ENCODE measurements at places on chromosomes 16 and 17.
A peak's percentile ranks its signal among the peaks of the same experiment; 100 is the strongest.

- DNase-seq, result no peak
Observed at GRCh38 chr16:24203675-24204074, 52.5 kb upstream of the CACNG3 start.

DNA sequence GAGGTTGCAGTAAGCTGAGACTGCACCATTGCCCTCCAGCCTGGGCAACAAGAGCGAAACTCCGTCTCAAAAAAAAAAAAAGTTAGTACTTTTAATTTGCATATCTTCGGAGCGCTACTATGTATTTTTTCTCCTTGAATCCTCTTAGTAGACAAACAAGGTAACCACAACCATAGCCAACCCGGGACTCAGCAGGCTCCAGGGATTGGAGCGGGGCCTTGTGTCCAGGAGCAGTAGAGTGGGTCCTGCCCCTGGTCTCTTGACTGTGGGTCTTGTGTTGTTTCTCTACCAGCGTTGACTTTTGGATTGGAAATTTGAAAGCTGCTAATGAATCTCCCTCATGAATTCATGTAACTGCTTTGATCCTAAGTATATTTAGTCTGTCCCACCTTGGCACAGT is 32.3 kb downstream of the PRMT7 start:
- DNase-seq, result no peak

GRCh38 chr17:44408786-44409185 is 19.3 kb upstream of the ITGA2B start:
- no peak for DNase-seq

DNA sequence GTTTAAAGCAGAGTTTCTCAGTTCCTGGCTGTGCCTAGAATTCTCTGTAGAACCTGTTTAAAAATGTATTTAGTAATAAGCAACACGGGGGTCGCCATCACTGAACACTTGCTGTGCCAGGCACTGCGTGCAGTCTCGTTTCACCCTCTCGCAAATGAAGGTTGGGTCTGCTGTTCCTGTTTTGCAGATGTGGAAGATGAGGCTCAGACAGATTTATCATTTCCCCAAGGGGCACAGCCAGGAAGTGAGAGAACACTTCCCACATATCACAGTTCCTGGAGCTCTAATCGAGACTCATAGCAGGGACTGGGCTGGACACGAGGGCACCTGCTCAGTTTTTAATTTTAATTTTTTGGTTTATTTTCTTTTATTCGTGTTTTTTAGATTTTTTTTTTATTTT is 122.7 kb downstream of the ABCC6 start:
- DNase-seq, result no peak

DNA sequence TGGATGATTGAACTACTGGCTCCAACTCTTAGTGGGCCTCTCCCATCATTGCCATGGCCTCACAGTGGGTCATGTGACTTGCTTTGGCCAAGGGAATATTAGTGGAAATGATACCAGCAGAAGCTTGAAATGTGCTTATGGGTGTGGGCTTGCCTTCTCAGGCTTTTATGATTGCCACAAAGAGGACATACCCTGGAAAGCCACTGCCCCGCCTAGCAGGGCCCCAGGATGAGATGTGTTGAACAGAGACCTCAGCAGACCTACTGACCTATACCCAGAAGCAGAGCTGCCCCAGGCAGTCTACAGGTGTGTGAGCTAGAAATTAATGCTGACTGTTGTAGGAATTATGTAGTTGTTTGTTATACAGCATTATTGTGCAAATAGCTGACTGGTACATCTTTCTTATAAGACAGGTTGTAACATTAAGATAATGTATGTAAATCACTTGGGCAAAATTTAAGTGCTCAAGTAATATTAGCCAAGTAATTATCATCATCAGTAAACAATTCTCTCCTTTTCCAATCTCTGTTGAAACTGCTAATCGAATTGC is 67.8 kb upstream of the CDH5 start:
- no peak for DNase-seq

- DNase-seq, result no peak
Observed at GRCh38 chr17:36890398-36891168, 46.7 kb upstream of the LHX1 start.

DNA sequence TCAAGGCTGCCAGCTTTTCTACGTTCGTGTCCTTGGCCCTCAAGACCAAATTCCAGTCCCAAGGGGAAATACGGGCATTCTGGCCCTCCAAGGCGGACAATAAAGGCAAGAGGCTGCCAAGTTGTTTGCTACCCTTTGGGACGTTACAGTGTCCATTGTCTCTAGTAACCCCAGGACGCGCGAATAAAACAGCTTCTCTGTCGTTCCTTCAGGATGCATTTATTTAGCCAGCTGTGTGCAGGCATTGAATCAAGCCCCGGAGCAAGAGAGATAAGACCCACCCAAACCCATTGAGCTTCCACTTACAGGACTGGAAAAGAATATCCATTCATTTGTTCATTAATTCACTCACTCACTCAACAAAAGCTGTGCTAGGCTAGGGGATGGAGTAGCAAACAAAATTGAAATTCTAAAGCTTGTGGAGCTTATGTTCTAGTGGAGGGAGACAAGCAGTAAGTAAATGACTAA is 656 bp downstream of the MRPL58 start:
- no peak for DNase-seq

DNA sequence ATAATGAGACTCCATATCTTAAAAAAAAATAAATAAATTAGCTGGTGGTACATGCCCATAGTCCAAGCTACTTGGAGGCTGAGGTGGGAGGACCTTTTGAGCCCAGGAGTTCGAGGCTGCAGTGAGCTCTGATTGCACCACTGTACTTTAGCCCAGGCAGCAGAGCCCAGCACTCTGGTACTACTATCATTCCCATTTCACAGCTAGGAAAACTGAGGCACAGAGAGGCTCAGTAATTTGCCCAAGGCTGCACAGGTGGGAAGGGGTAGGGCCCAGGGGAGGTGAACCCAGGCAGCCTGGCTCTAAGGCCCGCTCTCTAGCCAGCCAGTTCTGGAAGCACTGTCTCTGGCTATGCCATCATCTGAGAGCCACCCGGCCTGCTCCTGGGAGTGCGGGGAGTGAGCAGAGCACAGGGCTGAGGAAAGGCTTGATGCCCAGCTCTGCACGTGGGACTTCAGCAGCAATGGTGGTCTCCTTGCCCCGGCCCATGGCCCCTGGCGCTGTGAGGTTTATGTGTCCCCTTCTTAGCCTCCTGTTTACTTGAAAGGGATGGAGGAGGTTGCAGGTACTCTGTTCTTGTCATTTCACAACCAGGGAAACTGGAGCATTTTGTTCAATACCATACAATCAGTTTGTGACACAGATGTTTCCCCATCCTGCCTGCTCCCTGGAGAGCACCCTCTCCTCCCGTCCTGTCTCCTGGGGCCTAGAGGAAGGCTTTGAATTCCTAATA is 222.3 kb downstream of the KATNIP start:
- DNase-seq, result no peak

DNA sequence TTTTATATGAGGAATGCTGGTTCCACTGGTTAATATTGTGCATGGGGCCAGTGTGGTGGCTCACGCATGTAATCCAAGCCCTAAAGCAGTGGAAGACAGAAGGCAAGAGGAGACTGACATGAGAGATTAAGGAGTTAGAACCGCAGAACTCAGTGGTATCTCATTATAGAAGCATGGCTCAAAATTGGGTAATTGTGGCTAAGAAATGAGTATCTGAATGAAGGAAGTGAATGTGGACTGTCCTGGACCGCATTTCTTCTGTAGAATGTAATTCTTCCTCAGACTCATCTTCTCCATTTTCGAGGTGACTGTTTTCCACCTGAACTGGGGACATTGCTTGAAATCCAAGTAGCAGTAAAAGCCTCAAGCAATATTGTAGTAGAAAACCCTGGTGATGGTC is 42.6 kb upstream of the CDR2 start:
- DNase-seq, result no peak

- no peak for DNase-seq
Observed at GRCh38 chr17:65123757-65124675, 13.2 kb upstream of the RGS9 start.

DNA sequence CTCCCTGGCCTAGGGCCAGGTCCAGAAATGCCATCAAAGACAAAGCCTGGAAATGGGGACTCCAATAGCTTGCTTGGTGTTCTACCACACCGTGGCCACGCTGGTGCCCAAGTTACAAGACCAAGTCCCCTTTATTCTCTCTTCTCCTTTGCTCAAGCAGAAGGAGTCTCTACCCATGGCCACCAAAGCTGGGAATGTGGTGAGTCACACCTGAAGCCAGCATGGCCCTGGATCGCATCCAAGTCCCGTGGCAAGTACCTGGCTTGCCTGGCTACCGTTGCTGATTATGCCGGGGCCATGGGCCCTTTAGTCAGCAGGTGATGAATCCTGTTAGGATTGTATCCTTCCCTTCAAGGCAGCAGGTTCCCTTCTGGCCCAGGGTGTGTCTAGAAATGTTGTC is 260.0 kb downstream of the HAPSTR1 start:
- DNase-seq, result no peak

GRCh38 chr17:50681263-50682200 is 26.2 kb downstream of the ANKRD40 start:
- DNase-seq, result peak; percentile 91

DNA sequence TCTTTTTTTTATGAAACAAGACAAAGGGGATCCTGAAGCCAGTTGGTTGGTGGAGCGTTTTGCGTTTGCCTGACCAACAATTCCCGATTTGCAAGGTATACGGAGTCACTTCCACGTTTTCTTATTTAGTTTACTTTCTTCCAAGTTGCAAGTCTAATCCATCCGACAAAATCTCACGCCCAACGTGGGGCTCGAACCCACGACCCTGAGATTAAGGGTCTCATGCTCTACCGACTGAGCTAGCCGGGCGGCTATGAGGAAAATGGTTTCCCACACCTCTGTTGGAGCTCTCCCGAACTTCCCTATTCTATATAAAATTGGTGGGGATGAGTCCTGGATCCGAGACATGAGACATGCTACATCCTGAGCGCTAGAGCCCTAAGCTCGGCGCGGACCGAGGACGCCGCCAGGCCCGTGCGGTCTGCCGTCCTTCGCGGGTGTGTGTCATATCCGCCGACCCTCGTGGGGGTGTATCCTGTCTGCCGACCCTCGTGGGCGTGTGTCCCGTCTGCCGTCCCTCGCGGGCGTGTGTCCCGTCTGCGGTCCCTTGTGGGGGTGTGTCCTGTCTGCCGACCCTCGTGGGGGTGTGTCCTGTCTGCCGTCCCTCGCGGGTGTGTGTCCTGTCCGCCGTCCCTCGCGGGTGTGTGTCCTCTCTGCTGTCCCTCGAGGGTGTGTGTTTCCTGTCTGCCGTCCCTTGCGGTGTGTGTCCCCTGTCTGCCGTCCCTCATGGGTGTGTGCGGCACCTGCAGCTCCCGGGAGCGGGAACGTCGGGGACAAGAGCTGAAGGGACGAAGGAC is 22.6 kb downstream of the ZNF213 start:
- DNase-seq, result no peak

DNA sequence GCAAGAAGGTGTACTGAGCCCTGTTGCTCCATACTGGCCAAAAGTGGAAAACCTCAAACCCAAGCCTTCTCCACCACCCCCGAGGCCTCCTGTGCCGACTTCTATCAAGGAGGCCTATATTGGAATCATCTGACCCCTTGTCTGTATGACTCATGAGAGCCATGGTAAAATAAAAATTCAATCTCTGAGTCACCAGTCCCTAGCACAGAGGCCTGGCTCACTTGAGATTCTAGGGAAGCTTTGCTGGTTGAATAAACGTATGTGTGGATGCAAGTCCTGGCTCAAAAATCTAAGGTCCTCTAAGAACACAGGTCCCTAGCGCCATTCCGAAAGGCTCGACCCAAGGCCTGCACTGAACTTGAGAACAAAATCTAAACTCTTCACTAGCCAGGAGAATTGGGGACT is 15.0 kb downstream of the NSMCE1 start:
- DNase-seq, result peak; percentile 68

GRCh38 chr17:7846765-7847661 is 7.9 kb upstream of the TMEM88 start:
- DNase-seq, result no peak

DNA sequence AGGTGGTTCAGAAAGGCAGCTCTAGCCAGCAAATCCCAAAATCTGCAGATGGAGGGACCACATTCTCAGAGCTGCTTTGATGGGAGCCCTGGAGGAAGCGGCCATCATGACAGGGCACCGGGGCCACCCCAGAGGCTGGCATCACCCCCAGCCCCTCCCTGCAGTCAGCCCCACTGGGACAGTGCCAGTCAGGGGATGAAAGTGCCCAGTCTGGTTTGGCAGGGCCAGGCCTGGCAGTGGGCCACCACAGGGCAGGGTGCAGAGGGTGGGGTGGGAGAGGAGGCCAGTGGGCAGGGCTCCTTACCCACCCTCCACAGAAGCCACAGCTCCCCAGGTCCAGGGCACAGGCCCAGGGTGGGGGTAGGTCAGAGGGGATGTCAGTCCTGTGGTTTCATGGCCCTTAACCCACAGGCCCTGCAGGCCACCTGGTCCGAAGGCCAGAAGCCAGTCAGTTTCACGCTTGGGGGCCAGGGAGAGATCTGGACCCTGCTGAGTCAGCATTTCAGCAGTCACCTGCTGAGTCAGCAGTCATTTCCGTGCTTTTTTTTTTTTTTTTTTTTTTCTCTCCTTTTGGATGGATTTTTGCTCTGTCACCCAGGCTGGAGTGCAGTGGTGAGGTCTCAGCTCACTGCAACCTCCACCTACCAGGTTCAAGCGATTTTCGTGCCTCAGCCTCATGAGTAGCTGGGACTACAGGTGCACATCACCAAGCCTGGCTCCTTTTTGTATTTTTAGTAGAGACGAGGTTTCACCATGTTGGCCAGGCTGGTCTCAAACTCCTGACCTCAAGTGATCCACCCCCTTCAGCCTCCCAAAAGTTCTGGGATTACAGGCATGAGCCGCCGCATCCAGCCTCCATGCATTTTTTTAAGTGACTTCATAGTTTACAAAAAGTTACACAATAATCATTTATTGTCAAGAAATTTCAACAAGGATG is 10.4 kb downstream of the SLC25A10 start:
- no peak for DNase-seq

- DNase-seq, result no peak
Observed at GRCh38 chr17:33199571-33200510, 93.3 kb downstream of the ASIC2 start.

- DNase-seq, result no peak
Observed at GRCh38 chr17:20092261-20092867, 83.2 kb downstream of the SPECC1 start.

DNA sequence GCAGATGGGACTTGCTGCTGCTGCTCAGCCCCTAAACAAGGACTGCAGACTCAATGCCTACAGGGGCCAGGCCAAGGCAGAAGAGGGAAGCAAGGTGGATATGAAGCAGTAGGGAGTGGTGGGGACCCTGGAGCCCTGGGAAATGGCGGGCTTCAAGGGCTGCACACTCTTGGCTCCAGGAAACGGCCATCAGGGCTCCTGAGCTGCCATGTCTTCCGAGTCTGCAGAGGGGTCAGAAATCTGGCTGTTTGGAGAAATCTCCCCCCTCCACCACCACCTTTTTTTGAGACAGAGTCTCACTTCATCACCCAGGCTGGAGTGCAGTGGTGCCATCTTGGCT is 169.1 kb downstream of the KATNIP start:
- no peak for DNase-seq

DNA sequence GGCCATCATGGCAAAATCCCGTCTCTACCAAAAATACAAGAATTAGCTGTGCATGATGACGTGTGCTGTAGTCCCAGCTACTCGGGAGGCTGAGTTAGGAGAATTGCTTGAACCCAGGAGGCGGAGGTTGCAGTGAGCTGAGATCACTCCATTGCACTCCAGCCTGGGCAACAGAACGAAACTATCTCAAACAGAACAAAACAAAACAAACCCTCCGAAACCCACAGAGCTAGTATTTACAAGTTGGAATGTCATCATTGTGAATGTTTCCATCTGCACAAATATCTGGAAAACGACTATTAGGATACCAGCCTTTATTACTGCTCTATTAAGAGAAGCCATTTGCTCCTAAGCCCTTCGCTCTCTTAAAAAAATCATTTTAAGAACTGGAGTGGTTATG is 26.0 kb downstream of the SMARCE1 start:
- no peak for DNase-seq
